Left ventricle myocardium superior (tissue), 1 donor: ENCODE measurements at places on chromosomes 2 and 18. TPM values are rescaled to one million over a fixed set of nuclear protein-coding genes. Genes with fewer than 3 reads are reported as not detected.

DNA sequence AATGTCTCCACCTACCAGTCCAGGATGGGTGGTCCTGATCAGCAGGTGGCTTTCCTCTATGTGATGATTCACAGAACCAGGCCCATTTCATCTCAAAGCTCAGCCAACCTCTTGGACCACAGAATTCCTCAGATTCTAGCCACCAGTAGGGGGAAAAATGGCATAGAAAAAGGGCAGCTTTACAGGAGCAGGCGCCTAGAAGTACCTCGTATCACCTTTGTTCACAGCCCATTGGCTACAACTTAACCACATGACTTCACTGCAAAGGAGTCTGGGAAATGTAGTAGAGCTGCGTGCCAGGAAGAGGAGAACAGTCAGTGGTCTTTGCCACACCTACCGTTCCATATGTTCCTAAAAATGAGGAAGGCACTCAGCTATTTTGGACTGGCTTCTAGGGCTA, 62.8 kb upstream of the DTNA start:
- DNase-seq = no peak

DNA sequence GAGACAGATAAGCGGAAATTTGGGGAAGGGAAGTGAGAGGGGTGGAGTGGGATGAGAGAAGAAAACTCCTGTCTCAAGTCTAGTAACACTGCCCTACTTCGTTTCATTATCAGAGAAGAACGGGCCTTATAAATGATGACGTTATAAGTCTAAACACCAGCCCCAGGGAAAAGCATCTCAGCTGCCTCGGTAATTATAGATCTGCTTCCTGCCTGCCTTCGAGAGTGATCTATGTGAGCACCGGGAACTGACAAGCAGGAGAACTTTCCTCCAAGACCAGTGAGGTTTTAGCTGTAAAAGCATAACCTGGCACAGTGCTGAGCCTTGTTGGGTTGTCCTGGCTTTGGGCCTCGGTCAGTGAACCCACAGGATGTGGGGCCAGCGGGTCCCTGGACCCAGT, 227.9 kb upstream of the SIX2 start:
- no peak for DNase-seq

- no peak for DNase-seq
Measured at GRCh38 chr2:235220331-235220730, 268.5 kb downstream of the SH3BP4 start.

DNA sequence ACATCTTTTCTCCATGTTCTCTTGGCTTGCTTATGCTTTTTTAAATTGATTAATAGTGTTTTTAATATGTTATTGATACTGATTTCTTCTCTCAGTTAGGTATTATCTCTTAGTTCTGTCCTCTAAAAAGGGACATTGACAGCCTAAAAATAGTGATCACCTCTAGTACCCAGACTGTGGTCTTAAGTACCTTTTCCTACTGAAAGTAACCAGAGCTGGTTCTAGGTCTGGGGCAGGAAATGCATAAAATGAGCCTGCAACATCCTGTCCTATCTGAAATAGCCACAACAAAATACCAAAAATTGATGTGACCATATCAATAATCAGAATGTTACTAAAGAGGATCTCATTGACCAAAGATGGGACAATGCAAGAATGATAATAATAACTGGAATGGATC, 113.3 kb downstream of the DNAH6 start:
- DNase-seq = no peak

GRCh38 chr2:159612255-159612901, 4.0 kb downstream of the BAZ2B start:
- no peak for DNase-seq

DNA sequence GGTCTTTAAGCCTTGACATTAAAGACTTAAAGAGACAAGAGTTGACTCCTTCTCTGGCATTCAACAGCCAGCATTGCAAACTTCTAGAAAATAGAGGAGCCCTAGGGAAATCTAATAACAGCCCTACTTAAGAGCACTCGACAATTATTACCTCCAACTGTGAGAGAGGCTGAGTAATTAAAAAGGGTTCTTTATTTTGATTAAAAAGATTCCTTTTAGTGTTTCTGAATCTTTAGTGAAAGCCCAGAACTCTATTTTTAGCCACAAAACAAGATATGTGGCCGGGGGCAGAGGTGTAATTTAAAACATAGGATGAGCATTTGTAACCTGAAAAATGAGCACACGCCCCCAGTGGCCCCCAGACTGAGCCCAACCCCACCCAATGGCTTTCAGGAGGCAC, 222.3 kb downstream of the SMAD2 start:
- no peak for DNase-seq

DNA sequence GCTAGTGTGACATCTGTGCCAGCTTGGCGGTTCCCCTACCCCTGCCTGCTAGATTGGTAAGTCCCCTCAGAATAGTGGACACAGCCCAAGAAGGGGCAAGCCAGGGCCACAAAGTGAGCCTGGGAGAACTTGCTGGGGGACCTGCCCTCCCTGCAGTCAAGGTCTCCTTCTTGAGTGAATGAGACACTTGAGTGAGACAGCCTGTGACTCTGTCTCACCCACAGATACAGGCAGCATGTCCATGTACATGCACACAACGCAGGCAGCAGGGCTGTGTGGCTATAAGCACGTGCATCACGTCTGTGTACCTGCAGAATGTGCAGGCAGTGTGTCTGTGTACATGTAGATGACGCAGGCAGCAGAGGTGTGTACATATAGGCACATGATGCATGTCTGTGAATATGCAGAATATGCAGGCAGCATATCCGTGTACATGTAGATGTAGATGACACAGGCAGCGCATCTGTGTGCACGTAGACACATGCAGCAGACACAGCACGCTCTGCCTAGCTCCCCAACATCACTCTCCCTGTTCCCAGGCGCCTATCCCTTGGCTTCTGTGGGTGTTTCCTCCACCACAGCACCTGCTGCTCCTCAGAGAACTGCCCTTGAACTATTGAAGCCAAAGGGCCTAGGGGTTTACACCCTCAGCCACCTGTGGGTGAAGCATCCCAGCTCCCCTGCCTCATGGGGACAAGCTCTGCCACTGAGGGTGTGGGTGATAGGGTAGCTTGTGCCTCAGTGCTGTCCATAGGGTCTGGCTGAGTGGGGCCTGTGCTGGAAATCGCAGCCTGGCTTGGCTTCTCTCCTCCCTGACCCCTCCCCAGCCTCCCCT, 147.2 kb upstream of the TWIST2 start:
- no peak for DNase-seq

DNA sequence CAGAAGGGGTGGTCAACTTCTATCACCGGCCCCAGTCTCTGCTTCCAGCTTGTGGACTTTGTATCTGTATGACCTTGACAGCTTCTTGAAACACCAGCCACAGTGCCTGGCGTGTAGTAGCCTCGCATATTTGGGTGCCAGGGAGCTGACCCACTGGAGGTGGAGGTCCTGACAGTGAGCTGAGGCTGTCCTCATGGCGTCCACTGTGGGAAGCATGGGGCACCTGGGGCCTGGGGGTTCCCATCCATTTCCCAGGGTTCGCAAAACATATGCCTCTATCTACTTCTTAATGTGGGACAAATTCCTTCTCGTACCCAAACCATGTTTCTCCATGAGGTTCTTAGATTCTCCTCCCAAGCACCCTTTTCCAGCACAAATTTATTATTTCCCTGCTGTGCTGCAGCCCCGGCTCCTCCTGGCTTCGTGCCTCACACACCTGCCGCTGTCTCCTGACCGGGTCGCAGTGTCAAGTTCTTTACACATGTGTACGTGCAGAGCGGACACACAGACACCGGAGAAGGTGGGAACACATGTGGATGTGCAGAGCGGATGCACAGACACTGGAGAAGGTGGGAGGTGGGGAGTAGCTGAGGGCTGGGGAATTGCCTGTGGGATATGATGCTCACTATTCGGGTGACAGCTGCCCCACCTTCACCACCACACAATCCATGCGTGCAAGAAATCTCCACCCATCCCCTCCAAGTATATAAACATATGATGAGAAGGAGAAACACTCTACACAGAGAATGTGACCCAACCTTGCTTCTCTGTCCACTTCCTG, 23.4 kb downstream of the TMEM18 start:
- DNase-seq = no peak

DNA sequence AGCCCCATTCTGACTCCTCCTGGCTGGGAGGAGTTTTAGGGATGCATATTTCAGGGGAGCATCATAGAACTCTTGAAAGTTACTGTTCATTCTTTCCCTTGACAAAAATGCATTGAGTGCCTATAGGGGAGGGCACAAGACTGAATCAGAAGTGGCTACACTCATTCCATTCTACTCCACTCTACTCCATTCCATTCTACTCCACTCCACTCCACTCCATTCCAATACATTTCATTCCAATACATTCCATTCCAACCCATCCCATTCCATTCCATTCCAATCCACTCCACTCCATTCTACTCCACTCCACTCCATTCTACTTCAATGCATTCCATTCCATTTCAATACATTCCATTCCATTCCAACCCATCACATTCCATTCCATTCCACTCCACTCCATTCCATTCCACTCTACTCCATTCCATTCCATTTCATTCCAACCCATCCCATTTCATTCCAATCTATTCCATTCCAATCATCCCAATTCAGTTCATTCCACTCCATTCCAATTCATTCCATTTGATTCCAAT, 110.8 kb downstream of the LOXHD1 start:
- DNase-seq = no peak

DNA sequence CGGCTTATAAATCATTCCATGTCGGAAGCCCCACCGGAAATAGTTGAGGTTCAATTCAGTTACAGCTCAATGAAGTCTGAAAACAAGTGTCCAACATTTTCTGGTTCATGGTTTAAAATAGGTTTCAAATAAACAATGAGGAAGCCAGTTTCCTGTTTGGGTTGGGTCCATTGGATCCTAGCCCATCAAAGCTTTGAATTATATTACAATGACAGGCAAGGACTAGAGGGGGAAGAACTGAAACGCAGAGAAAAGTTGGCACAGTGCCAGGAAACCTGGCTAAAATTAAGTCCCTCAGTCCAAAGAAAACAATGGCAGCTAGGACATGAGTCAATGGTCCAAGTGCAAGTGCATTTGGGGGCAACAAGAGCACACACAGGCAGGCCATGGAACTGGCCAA, 32.0 kb downstream of the SLC14A1 start:
- DNase-seq = peak; percentile 31

- DNase-seq = no peak
Measured at GRCh38 chr2:18074476-18074875, 196.0 kb downstream of the KCNS3 start.

DNA sequence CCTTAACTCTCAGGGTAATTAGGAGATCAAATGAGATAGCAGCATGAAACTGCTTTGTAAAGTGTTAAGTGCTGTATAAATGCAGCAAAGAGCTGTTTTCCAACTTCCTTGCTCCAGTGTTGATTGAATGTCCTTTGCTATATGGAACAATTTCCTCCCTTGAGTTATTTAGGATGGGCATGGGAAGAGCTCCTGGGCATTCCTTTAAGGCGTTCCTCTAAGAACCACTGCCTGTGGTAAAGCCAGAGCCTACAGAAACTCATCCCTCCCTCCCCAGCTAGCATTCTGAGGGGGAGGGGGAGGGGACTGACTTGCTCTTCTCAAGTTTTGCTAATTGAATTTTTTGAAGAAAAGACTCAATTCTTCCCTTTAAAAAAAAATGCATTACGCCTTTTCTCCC, 1.4 kb downstream of the AKAIN1 start:
- no peak for DNase-seq

DNA sequence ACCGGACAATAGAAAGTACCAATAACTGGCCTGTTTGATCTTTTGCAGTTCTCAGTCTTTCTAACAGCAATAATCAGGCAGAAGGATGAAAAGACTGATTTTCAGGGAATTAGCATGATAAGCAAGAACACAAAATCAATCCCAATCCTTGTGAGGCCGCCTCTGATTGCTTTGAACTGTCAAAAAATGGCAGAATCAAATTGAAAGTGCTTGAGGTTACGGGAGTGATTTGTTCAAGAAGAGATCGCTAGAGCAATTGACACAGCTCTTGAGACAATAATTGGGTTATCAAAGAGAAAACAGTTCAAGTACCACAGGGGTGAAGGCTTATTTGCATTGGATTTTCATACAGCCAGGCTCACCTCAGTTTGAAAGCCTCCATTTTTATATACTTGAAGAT, 663.4 kb downstream of the ARHGAP15 start:
- DNase-seq = no peak

DNA sequence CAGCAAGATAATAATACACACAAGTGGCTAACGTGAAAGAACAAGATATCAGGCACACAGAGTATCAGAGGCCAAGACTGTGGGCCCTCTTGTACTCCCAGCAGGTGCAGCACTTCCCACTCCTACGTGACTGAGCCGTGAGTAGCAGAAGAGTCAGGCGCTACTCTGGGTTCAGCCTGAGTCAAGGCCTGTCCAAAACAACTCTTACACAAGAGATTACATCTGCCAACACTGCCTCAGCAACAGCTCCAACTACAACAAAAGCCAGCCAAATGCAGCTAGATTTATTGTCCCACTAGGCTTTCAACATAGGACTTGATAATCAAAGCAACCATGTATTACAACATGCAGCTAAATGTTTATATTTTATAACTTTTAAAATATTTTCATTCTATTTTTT, 56.2 kb downstream of the ITSN2 start:
- peak; percentile 81 for DNase-seq

GRCh38 chr18:13328213-13328612, 109.7 kb downstream of the LDLRAD4 start:
- DNase-seq = no peak

KIAA2012 gene
- total RNA-seq = not detected

NPPC gene
- total RNA-seq = 7.2 TPM

UGT1A7 gene
- total RNA-seq = not detected

COL4A4 gene
- 9.8 TPM for total RNA-seq

SKOR2 gene
- not detected for total RNA-seq

RAPGEF4 gene
- total RNA-seq = 16.6 TPM

COL3A1 gene
- total RNA-seq = 51.8 TPM
